ENCODE measurements at places on chromosomes 1 and 21.

DNA sequence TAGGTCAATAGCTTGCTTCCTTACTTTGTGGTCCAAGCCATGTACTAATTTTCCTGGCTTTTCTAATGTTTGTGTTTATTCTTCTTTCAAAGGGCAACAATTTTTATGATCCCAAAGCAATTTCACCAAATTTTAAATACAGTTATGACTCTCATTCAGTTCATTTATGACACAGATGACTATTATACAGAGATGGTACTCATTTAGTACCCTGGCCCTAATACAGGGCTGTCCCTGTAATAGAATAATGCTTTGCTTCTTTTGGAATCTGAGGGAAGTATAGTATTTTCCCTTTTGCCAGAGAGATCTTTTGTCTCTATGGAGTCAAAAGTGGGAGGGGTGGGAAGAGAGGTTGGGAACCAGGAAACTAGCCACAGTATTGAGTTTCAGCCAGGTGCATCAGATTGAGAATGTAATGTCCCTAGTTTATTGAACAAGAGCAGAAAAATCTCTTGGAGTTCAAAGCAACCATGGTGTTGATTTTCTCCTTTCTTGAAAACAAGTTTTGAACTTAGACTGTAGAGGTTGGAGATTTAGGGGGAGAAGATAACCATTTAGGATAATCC, 20.4 kb downstream of the DENND2D start:
- no peak for DNase-seq

GRCh38 chr1:15384301-15384901, 25.3 kb upstream of the EFHD2 start:
- peak; percentile 57 for DNase-seq

GRCh38 chr1:48756683-48757316, 19.9 kb downstream of the BEND5 start:
- DNase-seq: no peak

DNA sequence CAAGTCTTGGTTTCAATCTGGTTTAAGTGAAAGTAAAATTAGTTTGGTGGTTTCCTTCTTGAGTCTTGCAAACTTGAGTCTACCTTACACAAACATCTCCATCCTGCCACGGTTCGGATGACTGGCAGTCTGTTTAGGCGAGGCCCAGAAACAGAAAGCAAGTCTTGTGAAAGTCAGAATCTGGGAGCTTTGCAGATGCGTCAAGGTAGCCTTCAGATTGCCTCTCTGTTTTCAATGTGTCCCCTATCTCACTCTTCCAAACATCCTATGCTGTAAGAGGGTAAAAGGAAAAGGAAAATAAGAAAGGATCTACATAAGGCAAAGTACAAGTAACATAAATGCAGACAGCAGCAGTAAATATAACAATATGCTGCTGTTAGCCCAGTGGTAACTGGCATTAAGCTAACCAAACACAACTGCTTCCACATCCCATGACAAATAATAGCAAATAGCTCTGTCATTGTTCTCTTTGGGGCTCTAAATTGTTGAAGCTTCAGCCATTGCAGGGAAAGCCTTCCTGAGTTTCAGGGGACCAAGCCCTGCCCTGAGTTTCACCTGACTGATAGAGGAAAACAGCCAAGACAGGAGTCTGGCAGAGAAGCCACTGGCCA, 26.2 kb upstream of the C1orf105 start:
- no peak for DNase-seq

- DNase-seq: no peak
These were observed 65.9 kb downstream of the TM2D1 start for GRCh38 chr1:61659061-61659460.

DNA sequence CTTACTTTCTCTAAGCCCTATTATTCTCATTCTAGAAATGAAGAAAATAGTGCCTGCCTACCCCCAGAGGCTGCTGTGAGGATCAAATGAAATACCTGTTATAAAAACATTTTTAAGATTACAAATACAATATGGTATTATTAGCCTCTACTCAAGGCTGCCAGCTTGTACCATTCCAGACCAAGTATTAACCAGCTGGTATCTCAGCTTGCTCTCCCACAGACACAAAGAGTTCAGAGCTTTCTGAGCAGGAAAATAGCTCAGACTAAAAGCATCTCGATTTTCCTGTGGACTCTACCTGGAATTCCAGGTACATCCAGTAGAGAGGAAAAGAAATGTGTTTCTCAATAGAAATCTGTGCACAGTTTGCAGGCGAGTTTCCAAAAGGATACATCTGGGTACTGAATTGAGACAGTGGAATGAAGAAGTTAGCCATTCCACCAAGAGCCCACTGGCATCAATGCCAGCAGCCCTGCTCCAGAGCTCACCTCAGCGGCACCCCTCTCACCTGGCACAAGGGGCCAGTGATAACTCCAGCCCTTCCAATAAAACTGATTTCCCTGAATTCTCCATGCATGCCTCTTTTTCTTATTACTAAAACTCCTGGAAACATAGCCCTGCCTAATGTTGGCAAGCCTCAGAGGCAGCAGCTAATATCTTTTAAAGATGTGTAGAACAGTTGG, 31.0 kb downstream of the TGFBR3 start:
- DNase-seq: no peak

DNA sequence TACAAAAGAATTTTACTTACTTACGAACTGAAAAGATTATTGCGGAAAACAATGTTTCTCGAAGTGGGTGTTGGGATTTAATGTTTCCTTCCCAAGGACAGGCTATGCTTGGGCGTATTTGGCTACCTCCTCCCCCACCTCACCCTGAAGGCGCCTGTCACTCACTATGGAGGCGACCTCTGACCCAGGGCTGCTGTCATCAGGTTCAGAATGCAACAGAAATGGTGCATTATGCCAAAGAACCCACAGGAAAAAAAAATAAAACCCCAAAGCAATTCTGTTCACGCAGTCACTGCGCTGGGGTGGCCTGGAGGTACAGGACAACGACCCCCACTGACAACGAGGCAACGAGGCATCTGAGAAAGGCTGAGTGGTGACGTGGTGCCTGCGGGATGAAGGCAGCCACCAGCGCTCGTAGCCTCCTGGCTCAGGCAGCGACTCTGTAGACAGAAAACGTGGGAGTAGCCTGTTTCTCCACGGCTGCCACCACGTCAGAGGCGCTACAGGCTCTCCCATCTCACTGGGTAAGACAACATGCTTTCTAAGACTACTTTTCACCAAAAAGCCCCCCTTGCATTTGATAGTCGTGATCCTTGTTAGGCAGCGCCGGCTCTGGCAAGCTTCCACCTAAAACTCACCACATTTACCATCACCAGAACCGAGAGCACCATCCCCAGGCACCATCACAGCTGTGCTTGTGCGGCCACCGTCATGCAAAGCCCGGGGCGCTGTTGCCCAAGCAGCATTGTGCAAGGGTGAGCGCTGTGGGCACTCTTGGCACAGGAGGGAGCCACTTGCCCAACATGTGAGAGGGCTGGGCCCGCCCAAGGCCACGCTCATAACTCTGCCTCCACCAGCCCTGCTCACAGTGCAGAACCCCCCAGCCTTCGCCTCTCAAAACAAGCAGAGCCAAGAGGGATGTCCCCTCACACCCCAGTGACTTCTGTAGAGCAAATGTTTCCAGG, 14.3 kb downstream of the NADK start:
- no peak for DNase-seq

Measured in neuronal stem cell (in vitro differentiated cells).